ENCODE measurements at places on chromosomes 2 and 18.

- no peak for DNase-seq
Measured at GRCh38 chr2:182404092-182404491, 22.7 kb downstream of the PDE1A start.

- no peak for DNase-seq
Measured at GRCh38 chr2:45134726-45135125, 125.5 kb upstream of the SIX2 start.

GRCh38 chr2:106561356-106561755, 74.2 kb downstream of the CD8B2 start:
- DNase-seq = no peak

DNA sequence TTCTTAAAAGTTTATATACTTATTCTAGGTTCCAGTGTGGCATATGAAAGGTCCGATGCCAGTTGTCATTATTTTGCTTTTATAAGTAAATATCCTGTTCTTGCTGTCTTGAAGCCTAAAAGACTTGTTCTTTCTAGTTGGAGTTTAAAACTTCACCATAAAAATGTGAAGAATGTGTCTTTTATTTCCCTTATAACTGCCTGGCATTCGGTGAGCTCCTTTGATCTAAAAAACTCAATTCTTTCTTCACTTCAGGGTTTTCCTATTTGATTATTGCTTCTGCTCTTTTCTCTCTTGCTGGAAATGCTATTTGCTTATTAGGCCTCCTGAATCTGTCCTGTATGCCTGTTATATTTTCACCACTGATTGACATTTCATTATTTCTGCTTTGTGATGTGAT, 51.6 kb downstream of the TSPYL6 start:
- DNase-seq = no peak

GRCh38 chr2:100615886-100616285, 53.1 kb downstream of the PDCL3 start:
- DNase-seq = no peak

- no peak for DNase-seq
Measured at GRCh38 chr2:220280736-220281135, 653.3 kb downstream of the SLC4A3 start.

GRCh38 chr18:50315100-50315871, 27.8 kb upstream of the CXXC1 start:
- DNase-seq = no peak

GRCh38 chr2:42360493-42360889, 526 bp downstream of the COX7A2L start:
- DNase-seq = no peak

DNA sequence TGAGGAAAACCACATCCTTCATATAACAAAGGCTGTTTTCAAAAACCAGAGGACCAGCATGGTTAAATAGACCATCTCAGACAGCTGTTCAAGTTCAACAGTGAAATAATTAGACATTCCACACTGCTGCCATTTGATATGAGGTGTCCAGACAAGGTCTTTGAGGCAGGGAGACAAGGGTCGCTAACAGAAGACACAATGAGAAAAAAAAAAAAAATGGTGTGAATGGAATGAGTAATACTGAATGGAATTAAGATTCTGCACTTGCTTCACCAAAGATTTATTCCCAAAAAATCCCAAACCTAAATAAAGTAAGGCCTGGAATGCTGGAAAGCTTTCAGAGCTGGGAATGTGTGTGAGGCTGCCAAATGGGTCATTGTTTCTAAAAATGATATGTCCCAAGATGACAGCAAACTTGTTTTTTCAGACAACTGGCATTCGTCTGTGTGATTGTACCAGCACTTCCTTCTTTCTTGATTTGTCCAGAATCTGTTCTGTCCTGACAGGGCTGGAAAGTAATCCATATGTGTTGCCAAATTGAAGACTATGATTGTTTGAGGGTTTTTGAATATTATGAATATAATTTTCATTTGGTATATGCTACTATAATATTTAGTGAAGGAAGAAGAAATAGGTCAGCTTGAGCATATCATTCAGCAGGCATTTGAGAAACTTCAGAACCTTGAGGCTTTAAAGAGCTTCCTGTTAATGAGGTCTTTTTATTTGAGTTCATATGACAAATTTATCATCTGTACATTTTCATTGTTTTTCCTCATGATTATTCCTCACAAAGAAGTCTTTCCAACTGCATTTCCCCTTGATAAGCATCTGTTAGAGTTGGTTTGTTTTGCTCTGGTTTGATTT, 85.2 kb upstream of the ITGA4 start:
- no peak for DNase-seq

- no peak for DNase-seq
Measured at GRCh38 chr2:26854283-26854827, 6.4 kb downstream of the DPYSL5 start.

DNA sequence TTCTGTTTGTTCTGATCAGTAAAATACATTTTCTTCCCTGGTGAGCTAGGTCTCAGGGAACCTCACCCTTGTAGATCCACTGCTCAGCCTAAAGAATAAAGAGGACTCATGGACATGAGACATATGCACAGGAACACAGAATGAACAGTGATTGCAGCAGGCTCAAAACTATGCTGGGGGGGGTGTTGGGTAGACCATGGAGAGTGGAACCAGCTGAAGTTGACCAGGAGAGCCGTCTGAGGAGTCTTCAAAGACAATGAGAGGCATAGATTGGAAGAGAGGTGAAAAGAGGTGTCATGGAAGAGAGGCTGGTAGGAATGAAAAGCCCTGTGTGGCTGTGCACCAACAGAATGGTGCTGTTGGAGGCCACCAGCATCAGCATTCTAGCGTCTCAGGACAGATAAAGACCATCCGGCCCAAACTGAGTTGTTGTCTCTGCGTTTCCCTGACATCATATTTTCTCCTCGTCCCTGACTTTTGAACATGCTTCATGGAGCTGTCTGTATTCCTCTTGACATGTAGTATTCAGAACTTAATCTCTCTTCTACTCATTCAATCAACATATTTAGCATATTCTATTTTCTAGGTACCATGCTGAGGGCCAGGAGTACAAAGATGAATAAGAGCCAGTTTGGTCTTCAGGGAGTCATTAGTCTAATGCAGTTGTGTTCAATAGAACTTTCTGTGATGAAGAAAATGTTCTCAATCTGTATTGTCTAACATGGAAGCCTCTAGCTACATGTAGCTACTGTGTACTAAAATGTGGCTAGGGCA, 331.8 kb downstream of the CYP26B1 start:
- no peak for DNase-seq

DNA sequence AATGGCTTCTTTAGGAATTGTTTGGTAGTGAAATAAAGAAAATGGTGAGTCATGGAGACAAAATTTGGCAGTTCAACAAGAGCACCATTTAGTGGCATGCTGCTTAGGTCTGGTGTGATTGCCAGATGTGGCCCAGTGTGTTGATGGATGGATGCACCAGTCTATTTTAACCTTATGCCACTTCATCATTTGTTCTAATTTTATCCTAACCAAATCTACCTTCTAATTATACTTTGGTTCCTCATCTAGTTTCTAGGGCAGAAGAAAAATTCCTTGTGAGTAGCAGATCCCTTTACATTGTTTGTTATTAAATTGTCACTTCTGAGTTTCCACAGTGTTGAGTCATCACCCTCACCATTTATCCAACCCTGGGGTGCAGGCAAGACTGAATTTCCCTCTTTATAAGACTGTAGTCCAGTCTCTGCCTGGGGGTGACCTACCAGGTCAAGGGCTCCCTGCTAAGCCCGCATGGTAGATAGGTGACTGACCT, 32.5 kb downstream of the NABP1 start:
- no peak for DNase-seq

DNA sequence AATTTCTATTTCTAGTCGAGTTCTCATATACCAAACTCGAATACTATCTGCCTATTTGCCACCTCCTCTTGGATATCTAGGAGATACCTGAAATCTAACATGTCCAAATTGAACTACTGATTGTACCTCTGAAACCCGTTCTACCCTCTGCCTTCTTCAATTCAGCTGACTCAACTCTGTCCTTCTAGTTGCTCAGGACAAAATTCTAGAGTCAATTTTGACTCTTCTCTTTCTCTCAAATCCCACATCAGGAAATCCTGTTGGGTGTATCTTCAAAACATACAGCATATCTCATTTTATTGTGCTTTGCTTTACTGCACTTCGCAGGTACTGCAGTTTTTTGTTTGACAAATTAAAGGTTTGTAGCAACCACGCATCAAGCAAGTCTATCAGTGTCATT, 137.8 kb downstream of the ZAP70 start:
- DNase-seq = no peak

DNA sequence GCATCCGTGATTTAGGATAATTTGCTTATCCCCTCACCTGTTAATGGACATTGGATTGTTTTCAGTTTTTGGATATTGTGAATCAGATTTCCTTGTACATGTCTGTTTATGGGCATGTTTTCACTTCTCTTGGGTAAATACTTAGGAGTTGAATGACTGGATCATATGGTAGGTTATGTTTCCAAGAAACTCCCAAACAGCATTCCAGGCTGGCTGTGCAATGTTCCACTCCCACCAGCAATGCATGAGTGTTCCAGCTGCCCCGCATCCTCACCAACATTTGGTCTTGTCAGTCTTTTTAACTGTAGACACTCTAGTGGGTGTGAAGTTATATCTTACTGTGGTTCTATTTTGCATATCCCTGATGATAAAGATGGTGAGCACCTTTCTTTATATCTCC, 8.9 kb upstream of the LRRFIP1 start:
- DNase-seq = no peak

GRCh38 chr2:158518084-158518483, 61.3 kb downstream of the PKP4 start:
- no peak for DNase-seq

DNA sequence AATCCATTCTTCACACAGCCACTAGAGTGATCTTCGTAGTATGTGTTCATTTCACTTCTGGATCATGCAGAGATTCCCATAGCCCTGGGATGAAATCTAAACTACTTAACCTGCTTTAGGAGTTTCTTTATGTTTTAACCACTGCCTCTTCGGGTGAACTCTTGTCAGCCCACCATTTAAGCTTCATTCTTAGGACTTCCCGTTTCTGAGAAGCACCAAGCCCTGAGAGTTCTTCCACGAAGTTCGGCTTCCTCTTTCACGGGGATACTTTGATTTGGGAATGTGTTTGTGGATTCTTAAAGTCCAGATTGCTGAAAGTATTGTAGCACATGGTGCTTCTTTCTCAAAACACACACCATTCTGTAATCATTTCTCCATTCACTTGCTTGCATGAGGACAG, 205.0 kb downstream of the UBE2E3 start:
- DNase-seq = no peak

DNA sequence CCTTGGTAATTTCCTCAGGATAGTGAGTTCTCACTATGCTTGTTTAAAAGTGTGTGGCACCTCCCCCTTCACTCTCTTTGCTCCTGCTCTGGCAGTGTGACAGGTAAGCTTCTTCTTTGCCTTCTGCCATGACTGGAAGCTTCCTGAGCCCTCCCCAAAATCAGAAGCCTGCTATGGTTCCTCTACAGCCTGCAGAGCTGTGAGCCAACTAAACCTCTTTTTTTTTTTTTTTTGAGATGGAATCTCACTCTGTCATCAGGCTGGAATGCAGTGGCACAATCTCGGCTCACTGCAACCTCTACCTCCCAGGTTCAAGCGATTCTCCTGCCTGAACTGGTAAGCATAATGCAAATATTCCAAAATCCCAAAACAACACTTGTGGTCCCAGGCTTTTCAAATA, 80.0 kb downstream of the SOWAHC start:
- DNase-seq = no peak

DNA sequence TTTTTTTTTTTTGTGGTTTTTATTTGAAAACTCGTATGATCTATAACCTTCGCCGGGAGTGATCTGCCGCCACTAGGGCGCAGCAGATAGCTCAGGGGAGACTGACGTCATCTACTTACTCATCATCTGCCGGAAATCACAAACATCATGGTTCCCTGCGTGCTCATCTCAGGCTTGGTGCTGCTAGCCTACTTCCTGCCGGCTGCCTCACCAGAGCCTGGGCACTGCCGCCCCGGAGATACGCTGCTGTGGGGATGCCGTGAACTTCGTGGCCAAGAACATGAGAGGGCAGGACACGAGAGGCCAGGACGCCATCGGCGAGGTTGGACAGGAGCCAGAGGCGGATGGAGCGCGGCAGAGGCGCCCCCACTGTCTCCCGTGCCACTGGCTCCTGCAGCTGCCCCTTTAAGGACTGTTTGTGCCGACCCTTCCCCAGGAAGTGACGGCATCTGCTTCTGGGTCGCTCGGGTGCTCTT, 68.8 kb downstream of the DOK6 start:
- peak; percentile 6 for DNase-seq

DNA sequence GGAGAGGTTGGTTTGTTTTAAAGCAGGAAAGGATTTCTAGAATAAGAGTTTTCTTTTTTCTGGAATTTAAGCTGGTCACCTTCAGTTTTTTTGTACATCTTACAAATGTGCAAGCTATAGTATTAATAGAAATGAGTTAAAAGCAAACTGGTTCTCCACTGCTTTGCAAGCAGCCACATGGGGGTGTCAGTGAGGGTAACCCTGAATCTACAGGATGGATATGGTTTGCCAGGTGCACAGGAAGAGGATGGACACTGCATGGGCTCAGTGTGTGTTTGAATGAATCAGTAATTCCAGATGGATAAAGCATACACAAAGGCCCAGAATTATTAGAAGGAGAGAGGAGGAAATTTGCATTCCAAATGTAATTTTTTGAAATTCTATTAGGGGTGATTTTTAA, 89.0 kb downstream of the MAPRE2 start:
- DNase-seq = no peak

DNA sequence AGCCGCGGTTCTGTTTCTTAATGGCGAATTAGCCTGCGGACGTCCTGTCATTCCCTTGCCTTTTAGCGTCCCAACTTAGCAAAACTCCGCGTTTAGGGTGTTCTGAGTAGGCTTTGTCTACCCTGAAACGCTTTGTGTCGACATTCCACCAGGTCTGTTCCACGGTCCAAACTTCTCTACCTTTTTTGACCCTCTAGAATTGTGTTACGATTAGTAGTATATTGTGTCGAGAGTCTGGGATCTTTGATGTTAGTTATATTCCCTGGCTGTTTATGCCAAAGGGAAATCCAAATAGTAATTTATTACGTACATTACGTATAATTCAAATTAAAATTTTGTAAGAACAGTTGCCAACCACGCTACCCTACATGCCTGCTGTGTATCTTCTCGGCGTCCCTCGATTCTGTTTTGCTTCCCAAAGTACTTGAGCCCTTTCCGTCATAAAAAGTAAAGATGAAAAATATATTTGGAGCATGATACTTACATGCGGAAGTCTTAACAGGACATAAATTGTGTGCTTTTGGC, 495 bp upstream of the TTC32 start:
- DNase-seq = no peak

- no peak for DNase-seq
Measured at GRCh38 chr2:210429403-210430137, 47.0 kb downstream of the LANCL1 start.

DNA sequence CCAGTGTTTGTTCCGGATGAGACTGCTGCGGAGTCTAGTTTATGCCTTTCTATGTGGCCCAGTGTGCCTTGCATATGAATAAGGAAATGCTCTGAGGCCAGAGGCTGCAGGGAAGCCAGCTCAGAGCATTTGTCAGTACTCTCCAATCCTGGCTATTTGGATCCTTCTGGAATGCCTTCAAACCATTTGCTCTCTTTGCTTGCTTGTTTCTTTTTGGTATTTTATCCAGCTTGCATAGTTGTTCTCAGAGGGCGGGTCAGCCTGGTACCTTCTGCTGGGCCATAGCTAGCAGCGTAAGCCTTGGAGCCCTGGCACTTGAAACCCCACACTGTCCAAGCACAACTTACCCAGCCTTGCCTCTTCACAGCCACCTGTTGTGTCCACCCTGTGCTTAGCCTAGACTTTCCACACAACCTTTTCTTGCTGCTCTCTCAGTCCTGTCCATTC, 20.5 kb downstream of the CENPO start:
- DNase-seq = no peak

- no peak for DNase-seq
Measured at GRCh38 chr18:63422864-63423304, 608 bp upstream of the VPS4B start.

- no peak for DNase-seq
Measured at GRCh38 chr18:24840051-24840450, 379.6 kb downstream of the HRH4 start.
